ENCODE measurements at places on chromosomes 4 and X.
A peak's percentile ranks its signal among the peaks of the same experiment; 100 is the strongest.

DNA sequence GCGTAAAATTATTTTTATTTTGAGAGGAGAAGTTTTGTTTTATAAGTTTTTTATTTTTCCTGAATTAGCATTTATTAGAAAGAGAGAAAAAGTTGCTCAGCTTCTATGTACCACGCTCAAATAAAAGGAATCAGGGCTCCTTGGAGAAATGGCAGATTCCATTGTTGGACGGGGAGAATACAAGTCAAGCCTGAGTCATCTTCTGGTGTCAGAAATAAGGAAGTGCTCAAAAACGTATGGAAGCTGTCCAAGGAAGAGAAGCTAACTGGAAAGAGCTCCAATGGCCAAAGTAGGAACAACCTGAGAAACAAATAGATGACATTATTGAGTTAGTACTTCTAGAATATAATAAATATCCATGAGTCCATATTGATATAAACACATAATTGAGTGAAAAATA lies 89.3 kb upstream of the NEIL3 start:
- DNase-seq = no peak

- DNase-seq = no peak
Measured at GRCh38 chrX:84340968-84341367, 153.0 kb upstream of the RPS6KA6 start.

GRCh38 chr4:139540161-139540560 lies 15.9 kb downstream of the SETD7 start:
- no peak for DNase-seq

- no peak for DNase-seq
Measured at GRCh38 chrX:41180194-41180908, 95.1 kb downstream of the USP9X start.

- no peak for DNase-seq
Measured at GRCh38 chr4:108072300-108072699, 82.6 kb downstream of the HADH start.

DNA sequence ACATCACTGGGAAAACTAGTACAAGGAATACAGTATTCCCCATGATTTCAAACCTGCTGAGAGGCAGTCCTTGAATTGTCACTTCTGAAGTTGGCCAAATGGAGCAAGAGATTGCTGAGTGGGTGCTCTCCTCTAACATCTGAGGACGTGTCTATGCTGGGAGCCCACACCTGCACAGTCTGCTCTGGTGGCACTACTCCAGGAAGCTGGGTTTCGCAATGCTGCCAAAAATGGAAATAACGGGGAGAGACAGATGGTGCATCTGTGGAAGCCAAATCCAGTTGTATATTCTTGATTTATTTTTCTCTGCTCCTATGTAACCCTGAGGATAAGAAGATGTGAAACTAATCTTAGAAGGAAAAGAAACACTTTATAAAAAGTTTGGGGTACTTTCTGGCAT lies 240.1 kb upstream of the CTSO start:
- DNase-seq = no peak

- DNase-seq = no peak
Measured at GRCh38 chr4:43587758-43588157, 695.2 kb downstream of the GRXCR1 start.

DNA sequence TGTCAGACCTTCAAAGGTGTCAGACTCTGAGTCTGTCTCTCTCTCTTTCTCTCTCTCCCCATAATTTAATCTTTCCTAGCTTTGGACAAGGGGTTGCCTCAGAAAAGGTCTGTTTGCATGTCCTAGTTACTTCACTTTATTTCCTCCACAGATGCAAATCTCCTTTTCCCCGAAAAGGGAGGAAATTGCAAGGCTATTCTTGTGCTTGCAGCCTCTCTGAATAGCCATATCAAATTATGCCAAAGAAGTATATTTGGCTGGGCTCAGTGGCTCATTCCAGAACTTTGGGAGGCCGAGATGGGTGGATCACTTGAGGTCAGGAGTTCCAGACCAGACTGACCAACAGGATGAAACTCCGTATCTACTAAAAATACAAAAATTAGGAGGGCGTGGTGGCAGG lies 145.6 kb upstream of the GATB start:
- no peak for DNase-seq

DNA sequence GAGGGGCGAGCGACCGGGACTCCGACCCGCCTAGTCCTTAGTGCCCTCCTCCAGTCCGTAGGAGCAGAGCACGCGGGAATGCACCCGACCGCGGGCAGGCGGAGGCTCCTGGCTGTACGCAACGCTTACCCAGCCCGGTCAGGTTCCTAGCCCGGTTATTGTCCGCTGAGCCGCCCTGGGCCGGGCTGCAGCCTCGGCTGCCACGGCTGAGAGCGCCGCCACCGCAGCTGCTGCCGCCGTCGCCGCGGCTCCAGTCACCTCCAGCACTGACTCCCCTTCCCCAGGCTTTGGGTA lies at the start of gene AMER1:
TSS of gene AMER1 (minus strand) at position 268 of the 294 bp plus-strand sequence. CDS start 12,422 bp downstream, outside the sequence.
- DNase-seq = no peak

- DNase-seq = no peak
Measured at GRCh38 chr4:153799694-153800074, 10.8 kb upstream of the SFRP2 start.

DNA sequence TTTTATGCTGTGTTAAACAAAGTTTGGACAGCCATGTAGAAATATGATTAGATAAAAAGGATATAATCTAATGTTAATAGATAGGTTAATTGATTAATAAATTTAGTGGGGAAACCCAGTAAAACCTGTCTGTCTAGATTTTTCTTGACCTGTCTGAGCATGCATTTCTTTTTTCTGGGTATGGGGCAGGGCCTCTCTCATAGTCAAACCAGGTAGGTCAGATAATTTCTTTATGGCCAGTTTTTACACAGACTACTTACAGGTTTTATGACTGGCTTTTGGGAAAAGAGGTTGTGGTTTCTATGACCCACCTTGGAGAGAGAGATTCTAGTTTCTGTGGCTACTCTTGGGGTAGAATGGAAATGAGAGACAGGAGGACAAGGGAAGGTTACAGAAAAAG lies 135.6 kb upstream of the EPHA5 start:
- DNase-seq = no peak

GRCh38 chrX:38500866-38501265 lies 60.5 kb upstream of the TSPAN7 start:
- DNase-seq = no peak

- no peak for DNase-seq
Measured at GRCh38 chr4:1727117-1728031, 6.1 kb downstream of the TACC3 start.

- no peak for DNase-seq
Measured at GRCh38 chrX:45056428-45057145, 144.1 kb downstream of the DIPK2B start.

DNA sequence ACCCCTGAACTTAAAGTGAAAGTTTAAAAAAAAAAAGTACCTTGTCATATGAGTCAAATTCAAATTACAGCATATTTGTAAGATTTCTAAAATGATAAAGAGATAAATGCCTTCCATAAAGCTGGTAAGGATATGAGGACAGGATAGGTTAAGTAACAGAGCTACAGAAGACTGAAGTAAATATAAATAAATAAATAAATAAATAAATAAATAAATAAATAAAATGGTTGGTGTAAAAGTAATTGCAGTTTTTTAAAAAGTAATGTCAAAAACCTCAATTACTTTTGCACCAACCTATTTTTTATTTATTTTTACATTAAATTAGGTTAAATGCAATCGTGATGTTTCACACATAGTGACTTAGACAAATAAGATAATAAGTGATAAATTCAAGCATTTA lies 62.2 kb downstream of the UGT2A2 start:
- DNase-seq = no peak

DNA sequence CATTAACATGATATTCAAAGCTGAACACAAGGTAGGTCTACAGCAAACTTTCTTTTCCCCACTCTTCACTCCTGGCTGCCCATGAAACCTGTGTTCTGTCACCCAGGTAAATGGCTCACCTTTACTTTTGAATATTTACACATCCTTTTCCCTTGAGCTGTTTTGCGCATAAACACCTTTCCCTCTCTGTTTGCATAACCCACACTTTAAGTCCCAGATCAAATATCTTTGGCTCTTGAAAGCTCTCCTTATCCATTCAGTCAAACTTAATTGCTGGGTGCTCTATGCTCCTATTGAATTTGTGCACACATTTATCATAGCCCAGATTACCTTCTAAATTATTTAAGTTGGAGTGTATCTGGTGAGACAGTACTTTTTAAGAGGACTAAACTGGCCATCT lies 51.7 kb upstream of the ATP8A1 start:
- DNase-seq = no peak

DNA sequence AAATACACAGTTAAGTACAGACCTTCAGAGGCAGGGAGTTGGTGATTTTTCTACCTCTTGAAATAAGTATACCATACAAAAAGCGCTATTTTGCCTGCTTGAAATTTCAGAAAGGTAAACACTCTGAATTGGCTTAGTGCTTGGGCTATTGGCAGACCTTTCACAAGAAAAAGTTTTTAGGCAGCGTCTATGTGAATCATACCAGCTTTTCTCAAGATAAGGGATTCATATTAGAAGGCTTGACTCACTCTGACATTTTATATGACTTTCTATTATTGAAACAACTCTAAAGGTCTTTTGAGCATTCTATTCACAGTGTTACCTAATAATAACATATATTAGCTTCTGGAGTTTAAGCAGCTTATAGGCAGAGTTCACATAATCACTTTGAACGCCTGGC lies 286.4 kb upstream of the FAT1 start:
- no peak for DNase-seq

GRCh38 chr4:112284166-112284565 lies 1.5 kb downstream of the TIFA start:
- DNase-seq = no peak

- no peak for DNase-seq
Measured at GRCh38 chrX:23838953-23839352, 56.0 kb downstream of the SAT1 start.

DNA sequence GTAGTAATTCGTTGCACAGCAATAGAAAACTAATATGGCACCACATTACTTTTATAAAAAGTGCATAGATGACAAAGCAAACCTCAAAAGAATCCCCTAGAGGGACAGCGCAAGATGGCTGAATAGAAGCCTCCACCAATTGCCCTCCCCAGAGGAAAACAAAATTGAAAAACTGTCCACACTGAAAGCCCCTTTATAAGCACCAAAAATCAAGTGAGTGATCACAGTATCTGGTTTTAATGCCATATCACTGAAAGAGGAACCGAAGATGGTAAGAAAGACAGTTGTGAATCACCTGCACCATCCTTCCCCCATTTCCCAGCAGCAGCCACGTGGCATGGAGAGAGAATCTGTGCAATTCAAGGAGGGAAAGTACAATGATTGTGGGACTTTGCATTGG lies 522.2 kb downstream of the GLUD2 start:
- DNase-seq = no peak

DNA sequence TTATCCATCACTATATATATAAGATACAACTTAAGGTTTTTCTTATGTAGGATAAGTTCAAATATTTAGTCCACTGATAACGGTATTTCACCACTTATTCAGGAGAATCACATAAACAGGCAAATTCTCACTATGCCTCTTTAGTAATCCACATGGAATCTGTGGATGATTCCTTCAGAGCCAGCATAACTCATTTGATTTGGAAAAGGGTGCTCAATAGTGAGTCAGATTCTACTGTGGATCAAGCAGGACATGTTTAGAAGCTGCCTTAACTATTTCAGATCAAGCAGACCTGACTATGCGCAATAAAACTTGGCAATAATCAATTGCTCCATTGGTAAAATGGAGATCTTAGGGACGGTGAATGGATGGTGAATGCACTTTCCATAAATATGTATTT lies 184.1 kb downstream of the CBR4 start:
- no peak for DNase-seq

DNA sequence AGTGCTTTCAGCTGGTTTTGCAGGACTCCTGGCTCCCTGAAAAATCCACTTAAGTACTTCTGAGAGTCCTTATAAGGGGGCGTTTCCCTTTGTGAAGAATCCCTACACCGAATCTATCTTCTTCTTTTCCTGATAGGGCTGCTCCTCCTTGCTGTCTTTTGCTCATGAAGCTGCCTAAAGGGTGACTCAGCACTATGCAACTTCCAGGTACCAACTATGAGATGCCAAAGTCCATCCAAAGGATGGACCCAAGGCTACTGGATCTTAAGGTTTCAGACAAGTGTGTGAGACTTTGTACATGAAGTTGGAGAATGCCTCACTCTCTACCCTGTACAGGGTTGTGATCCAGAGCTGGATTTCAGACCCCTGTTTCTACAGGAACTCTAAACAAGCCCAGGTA lies 485.0 kb upstream of the FAT1 start:
- DNase-seq = no peak

- DNase-seq = no peak
Measured at GRCh38 chrX:10450229-10450958, 170.0 kb downstream of the MID1 start.

- no peak for DNase-seq
Measured at GRCh38 chr4:176261481-176261880, 7.5 kb downstream of the ASB5 start.

- no peak for DNase-seq
Measured at GRCh38 chrX:36334572-36334971, 415.0 kb downstream of the CFAP47 start.

- no peak for DNase-seq
Measured at GRCh38 chrX:38796946-38797345, 4.3 kb upstream of the MID1IP1 start.

DNA sequence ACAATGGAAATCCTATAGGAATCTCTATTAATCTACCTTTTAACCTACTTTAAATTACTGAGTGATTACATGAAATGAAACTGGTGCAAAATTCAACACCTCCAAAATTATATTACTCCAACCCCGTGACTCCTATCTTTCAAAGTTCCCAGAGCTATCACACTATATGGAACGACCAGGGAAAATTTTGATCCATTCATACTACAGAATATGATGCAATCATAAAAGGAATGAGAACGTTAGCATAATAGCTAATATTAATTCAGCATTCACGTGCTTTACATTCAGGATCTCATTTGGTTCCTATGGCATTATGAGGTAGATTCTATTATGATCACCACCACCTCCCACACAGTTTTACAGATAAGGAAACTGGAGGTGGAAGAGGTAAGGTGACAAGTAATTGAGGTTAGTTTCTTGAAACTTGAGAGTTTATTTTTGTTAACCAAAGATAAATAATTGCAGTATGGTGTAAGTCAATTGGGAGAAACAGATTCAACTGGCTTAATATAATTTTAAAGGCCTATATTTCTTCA lies 29.4 kb upstream of the INTS6L start:
- DNase-seq = no peak

GRCh38 chrX:120244735-120245498 lies 5.7 kb upstream of the ZBTB33 start:
- DNase-seq = peak; percentile 27

All from cerebellar nuclear complex (tissue), 1 donor.